ENCODE measurements at places on chromosomes 13 and 19.

GRCh38 chr13:37878921-37879320, 9.3 kb upstream of the TRPC4 start:
- DNase-seq: no peak

DNA sequence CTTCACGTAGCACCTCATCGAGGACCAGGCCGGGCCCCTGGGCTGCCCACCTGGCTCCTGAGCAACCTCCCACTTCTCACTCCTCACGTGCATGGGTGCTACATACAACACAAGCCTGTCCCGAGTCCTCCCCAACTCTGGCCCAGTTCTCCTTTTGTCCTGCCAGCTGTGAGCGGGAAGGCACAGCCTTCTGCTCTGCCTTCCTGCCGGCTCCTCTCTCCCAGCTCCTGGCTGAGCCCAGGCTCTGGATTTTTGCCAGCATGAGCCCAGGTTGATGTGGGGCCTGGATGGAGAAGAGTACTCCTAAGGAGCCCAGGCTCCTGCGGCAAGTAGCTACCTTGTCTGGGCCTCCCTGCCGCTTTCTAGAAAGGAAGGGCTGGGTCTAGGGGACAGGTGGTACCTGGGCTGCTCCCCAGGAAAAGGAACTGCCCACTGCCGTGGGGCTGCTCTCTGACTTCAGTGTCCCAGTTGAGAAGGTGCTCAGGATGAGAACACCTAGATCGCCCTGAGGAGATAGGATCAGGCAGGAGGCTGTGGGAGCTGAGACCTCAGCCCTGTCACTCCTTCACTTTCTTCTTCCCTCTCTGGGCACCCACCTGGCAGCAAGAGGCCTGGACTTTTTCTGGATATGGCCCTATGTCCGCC, 23.6 kb downstream of the LYL1 start:
- no peak for DNase-seq

- DNase-seq: no peak
Observed at GRCh38 chr19:29367791-29368222, 154.9 kb upstream of the UQCRFS1 start.

DNA sequence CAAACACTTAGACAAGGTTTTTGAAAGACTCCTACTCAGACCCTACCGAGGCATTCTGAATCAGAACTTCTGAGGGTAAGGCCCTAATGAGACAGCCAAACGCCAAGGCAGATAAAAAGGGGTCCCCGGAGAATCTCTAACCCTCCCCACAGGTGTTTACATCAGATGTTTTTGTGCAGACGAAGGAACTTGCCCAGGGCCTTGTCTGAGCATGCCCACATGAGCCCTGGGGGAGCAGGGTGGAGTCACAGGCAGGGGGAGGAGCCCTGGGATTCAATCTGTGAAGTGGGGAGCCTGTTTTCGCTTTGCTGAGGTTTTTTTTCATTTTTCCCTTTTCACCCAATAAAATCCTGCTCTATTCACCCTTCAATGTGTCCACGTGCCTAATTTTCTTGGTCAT, 61.6 kb upstream of the MED4 start:
- DNase-seq: no peak

DNA sequence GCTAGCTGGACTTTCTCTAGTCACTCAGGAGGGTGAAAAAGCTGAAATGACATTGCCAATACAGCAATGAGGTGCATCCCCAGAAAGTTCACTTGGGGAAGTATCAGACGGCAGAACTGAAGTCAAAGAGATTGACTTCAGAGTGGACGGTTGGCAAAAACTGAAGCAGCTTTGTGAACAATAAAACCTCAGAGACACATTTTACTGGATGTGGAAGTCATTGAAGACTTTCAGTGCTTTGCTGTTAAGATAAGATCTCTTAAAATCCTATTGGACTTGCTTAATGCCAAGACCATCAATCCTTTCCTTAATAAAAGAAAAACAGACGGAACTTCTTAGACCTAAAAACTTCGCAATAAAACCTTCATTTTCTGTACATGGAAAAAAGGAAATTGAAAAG, 103.7 kb downstream of the ABCC4 start:
- no peak for DNase-seq

- peak; percentile 49 for DNase-seq
Observed at GRCh38 chr19:15330801-15331418, 1.4 kb downstream of the BRD4 start.

- DNase-seq: no peak
Observed at GRCh38 chr13:34030782-34031181, 212.8 kb downstream of the RFC3 start.

DNA sequence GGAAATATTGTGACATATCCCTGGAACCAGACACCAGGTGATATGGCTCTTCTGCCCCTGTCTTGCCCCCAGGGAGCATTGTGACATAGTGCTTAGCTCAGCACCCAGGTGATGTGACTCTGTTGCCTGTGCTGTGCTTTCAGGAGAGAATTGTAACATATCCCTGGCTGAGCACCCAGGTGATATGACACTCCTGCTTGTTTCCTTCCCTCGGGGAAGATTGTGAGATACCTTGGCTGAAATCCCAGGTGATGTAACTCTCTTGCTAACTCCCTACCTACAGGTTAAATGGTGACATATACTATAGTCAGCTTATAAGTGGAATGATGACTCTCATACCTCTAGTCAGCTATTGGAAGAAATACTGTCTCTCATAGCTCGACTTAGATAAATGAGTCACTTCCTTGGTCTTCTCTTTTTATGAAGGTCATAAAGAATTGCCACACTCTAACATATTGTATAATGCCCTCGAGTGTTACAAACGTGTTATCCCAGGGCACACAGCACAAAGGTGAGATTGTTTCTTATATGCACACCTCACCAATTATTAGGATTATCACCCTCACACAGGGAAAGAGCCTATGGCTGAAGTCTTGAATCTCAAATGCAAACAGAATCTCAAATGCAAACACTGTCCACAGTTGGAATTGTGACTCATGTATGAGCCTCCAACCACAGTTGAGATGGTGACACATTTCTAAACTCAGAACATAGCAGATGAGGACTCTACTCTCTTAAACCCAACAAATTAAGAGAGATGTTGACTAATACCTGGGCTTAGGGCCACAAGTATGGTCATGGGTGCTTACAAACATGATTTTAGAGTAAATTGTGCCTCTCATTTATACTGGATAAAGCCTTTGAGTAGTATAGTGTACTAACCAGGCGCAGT, 32.7 kb upstream of the ZNF254 start:
- no peak for DNase-seq
